ENCODE measurements at places on chromosomes 6 and 20.

GRCh38 chr6:116277124-116277523, 2.6 kb downstream of the TSPYL1 start:
- DNase-seq = no peak

DNA sequence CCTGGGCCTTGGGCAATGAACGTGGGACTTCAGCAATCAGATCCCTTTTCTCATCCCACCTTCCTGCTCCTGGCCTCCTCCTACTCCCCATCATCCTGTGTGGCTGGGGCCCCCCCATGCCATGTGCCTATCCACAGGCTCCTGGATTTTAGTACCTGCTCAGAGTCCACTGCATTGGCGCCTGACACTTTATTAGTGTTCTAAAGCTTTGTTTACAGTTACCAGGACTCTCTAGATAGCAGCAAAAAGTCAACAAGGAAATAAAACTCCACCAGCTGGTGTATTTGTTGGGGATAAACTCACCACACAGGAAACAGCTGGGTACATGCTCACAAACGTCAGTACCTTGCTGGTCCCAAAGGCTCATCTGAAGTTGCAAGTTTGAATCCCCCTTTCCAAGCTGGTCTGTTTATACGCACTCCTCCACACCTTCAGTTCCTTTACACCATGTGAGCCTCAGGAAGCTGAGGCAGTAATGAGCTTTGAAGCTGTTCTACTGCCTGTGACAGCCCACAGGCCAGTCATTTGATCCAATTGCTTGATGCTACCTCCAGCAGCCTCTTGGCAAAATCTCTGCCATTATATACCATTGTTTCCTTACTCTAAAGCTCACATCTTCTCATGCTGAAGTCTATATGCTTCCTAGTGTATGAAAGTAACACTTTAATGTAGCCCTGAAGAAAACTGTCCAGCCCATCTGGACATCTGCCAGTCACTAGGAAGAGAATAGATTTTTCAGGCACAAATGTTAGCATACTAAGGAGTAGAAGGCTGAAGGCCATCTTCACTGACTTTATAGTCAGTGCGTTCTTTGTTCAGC, 76.6 kb downstream of the ANKEF1 start:
- no peak for DNase-seq

DNA sequence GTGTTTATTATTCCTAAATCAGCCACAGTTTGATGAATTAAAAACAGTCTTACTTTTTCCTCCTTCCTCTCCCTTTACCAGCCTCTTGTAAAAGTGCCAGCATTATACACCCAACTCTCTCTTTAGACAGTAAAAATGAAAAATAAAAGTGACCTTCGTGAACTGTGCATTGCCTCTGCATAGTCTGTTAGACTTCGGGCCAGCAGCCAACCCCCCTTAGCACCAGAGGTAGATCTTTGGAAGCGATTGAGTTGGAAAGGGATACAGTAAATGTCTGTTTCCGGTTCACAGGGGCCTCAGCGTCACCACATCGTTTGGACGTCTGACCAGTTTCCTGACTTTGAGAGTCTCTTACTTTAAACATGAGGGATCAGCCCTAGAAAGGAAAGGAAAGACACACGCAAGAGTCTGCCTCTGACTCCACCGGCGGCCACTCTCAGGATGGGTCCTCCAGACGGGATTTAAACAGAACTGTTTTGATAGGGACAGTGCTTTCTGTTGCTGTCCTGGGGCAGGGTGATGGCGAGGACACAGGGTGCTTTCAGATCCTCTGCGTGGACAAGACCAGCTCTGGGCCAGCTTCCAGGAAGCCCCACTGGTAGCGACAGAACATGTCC, 206.6 kb upstream of the PREP start:
- peak; percentile 70 for DNase-seq

DNA sequence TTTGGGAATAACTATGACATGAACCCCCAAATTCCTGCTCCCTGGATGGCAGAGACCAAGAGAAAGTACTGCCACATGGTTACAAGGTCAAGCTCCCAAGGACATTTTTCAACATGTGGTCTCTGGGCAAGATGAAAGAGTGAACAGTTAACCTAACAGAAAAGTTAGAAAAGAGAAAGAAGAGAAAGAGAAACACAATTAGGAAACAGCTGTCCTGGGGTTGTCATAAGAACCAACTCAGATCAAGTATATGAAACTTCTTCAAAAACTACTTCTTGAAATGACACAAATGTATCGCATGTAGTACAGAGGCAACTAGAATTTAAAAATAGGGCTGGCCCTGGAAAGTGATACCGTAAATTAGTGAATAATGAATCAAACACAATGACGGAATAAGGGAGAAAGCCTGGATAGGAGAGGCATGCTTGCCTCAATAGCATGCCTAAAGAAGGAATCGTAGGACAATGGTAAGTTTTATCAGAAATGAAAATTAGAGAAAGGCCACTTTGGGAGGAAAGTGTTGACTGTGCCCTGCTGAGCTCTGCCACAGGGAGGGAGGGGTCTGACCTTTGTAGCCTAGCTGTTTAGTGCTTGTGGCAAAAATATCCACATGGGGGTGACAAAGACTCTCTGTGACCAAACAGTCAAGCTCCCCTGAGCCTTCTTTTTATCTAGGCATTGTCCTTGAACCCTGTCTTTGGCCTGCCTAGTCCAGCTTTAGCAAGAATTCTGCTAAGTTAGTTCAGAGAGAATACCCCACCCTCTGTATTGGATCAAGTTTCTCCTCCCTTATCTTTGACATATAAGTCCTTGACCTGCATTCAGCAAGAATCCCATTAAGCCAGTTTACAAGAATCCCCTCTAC, 4.3 kb upstream of the DCBLD1 start:
- peak; percentile 25 for DNase-seq

DNA sequence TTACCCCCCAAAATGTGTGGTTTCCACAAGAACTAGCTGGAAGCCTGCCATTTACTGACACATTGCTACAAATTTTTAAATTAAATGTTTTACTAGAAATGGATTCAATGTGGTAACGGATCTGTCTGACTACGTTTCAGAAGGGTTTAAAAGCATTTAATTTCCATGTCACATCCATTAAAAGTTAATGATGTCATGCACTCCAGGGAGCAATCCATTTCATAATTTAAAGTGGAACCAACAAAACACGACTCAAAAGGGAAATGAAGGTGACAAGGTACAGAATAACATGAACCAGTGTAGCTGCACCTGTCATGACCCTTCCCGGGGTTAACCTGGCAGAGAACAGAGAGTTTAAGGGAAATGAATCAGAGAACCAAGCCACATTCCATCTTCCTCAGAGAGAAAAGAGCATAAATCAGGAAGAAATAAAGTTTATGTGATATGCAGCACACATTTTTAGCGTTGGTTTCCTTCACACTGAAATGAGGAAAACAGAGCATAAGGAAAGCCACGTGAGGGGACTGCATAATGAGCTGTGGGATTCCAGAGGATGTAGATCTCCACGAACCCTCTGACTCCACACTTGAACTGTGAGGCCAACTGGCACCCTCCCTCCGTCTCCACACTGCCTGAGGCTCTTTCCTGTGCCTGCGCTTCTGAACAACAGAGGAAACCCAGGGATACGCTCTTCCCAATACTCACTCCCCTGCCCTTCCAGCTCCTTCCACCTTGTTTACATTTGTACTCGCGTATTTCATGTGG, 170.3 kb upstream of the AHI1 start:
- DNase-seq = peak; percentile 48

- DNase-seq = no peak
Observed at GRCh38 chr6:151869345-151869744, 61.9 kb downstream of the ESR1 start.

DNA sequence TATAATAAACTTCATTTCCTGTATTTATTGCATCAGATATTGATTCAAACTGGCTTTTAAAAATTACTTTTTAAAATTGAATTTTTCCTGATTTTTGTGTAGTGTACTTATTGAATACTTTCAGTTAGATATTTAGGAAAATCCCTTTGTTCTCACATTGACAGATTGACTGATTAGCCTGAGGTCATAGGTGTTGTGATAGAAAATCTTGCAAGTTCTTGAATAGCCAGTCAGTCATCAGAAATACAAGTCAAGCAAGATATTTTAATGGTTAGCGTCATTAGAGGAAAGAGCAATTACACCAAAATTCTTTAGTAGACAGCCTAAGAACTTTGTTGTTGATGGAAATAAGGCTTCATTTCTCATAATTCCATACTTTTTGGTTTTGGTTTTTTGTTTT, 3.4 kb upstream of the TMEM30A start:
- no peak for DNase-seq

DNA sequence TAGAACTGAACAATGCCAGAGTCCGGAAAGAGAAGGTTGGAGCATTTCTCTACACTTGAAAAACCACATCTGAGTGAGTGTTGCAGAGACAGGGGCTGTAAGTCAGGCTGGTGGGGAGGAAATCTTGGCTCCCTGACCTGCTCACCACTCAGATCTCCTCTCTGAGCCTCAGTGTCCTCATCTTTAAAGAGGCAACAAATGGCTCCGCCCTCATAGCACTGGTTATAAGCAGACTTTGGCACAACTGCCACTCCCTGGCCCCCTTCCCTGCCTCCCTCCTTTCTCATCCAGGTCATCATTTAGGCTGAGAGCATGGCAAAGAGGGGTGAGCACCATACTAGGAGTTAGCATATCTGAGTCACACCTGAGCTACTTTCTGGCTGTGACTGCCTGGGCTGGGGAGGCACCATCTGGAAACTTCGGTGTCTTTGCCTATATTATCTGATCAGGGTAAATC, 10.6 kb downstream of the SIRPG start:
- no peak for DNase-seq

DNA sequence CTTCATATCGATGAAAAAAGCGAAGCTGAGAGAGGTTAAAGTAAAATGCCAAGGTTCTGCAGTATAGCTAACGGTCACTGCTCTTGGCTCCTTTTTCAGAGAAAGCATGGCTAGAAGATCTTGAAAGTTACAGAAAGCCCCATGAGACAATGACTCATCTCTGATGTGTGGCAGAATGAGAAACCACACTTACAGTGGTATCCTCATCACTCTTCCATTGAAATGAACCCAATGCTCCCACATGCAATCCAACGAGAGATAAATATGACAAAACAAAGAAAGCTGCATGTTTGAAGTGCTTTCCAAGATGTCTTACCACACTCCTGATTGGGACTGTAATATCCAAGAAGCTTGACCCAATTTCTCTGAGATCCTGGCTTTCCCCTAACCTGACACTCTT, 694.9 kb downstream of the PRKN start:
- peak; percentile 82 for DNase-seq

DNA sequence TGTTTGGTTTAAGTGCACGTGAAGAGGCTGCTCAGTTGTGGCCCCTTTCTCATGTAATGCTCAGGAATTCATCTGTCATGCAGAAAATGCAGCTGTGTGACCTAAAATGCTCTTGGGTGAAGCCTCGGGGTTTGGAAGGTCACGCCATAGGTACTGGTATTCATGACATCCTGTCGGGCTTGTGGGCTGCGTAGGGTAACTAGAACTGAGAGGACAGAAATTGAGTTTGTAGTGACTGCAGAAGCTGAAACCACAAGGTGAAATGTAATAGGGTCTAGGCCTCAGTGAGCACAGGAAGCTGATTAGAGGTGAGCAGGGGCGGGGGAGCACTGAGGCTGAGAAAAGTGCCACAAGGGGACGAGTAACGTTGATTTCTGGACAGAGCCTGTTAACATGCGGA, 128.8 kb downstream of the SOBP start:
- DNase-seq = no peak

- no peak for DNase-seq
Observed at GRCh38 chr20:36349384-36350170, 43.4 kb downstream of the DLGAP4 start.

DNA sequence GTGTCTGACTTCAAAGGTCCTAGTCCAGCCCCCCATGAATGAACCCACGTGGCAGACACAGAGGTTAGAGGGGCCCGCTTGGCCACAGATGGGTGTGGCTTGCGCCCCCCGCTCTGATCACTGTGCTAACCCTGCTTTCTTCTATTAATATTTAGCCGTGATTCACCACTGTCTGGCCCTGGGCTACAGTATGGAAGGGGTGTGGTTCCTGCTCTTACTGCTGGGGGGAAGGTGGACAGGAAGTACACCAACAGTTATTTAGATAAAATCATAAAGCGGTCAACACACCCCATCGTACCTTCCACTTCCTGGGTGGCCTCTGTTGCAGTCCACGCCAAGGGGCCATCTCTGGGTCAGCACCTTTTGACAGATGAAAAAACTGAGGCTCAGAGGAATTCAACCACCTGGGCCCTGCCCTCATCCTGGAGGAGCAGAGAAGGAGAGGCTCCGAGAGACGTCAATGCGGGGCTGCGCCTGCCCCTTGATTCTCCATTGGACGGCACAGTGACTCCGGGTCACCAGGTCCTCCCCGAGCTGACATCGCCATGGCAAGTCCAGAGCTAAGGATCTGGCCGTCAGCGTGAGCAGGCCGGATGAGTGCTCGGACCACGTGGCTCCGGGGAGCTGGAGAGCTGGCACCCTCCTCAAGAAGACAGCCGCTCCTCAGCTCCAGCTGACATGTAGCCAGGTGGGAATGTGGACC, 206.3 kb downstream of the PREX1 start:
- DNase-seq = peak; percentile 59

- DNase-seq = no peak
Observed at GRCh38 chr6:135052939-135053338, 1.7 kb downstream of the HBS1L start.
